ENCODE measurements at places on chromosomes 16 and 17.

GRCh38 chr17:72134608-72135394 lies 14.0 kb downstream of the SOX9 start:
- DNase-seq = no peak

DNA sequence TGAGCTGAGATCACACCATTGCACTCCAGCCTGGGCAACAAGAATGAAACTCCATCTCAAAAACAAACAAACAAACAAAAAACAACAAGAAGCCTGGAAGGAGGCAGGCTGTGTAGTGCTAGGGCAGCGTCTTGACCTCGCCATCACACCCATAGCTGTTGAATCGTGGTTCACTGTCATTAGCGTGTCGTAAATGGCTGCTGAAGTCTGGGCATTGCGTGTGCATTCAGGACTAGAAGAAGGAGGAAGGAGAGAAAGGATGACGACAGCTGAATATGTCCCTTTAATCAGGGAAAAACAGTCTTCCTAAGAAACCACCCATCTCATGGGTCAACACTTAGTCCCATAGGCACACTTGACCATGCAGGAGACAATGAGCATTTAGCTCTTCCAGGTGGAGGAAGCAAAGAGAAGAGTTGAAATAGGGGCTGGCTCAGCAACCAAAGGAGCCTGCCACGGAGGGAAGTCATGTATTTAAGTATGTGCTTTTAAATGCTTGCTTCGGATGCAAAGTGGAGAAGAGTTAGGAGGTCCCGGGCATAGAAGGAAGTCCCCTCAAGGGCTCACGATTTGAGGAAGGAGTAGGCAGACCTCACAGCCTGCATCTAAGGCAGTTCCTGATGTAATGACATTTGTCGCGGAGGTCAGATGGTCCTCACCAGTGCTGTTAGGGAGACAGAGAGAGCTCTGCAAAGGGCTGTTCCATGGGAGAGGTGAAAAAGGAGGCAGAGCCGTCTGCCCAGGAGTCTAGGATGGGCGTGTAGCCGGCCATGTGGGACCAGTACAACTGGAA lies 8.8 kb downstream of the PRSS22 start:
- DNase-seq = no peak

- no peak for DNase-seq
Measured at GRCh38 chr17:76492123-76492988, 8.9 kb downstream of the RHBDF2 start.

GRCh38 chr17:12128946-12129345 lies 108.3 kb downstream of the MAP2K4 start:
- no peak for DNase-seq

GRCh38 chr16:68900009-68900408 lies 56.7 kb downstream of the TANGO6 start:
- DNase-seq = no peak

DNA sequence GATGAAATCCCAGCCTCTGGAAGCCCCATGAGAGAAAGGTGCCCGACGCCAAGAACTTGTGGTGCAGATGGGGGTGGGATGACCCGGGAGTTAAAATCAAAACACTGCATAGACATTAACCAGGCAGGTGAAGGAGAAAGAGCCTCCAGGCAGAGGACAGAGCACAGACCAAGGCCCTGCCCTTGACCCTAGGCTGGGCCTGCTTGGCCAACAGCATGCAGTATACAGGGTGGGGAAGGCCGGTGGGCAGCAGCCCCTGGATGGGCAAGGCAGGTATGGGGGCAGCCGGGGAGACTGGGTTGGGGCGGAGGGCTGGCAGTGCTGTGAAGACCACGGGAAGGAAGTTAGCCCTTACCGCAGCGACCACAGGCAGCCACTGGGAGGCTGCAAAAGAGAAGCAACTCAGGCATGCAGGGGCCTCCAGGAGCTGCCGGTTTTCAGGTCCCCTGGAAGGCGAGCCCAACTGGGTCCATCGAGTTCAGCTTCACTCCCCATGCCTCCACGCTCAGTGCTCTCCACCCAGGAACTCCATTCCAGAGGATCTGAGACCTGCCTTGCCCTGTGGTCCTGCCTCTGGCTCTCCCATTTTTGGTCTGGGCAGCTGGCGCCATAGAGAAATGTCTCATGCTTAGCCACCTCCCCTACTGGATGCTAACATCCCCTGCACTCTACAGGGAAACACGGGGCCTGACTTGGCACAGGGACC lies 81.2 kb downstream of the C16orf95 start:
- DNase-seq = no peak

DNA sequence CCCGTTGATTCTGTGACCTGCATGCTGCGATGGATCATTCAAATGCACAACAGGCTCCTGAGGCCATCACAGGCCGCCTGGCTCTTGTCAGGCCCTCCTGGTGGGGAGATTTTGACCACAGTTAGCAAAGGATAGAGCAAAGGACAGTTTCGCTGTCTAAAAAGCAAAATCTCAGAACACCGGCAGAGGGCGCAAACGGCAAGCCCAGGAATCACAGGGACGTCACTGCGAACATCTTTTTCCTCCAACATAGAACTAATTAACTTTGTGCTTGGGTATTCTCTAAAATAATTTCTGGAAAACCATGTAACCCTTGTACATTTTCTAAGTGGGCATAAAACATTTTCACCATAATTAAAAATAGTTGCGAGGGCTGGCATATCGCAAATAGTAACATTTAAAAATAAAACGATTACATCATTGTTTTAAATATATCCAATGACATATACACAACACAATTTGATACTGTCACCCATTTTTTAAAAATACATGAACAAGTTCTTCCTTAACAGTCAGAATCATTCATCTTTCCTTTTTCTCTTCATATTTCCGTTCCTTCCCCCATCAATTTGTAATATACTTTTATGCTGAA lies 19.7 kb upstream of the SLC47A1 start:
- peak; percentile 70 for DNase-seq

GRCh38 chr17:66928949-66929348 lies 35.6 kb upstream of the CACNG4 start:
- DNase-seq = no peak

GRCh38 chr16:87541147-87541871 lies 48.5 kb upstream of the ZCCHC14 start:
- no peak for DNase-seq

DNA sequence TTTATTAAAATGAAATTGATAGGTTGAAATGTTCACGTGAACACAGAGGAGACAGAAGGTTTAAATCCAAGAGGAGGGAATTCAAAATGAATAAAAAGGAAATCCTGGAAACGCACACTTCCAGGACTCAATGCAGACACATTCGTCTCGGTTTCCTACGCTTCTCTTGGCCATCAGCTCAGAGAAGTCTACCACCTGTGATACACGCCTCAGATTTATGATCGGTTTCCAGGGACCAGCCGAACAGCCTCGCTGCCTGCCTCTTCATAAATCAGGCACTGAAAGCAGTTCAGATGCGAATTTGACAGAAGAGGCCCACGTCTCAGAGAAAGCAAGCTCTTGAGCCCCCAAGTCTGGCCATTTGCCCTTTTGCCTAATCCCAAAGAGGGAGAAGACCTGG lies 125.5 kb upstream of the IRX3 start:
- no peak for DNase-seq

DNA sequence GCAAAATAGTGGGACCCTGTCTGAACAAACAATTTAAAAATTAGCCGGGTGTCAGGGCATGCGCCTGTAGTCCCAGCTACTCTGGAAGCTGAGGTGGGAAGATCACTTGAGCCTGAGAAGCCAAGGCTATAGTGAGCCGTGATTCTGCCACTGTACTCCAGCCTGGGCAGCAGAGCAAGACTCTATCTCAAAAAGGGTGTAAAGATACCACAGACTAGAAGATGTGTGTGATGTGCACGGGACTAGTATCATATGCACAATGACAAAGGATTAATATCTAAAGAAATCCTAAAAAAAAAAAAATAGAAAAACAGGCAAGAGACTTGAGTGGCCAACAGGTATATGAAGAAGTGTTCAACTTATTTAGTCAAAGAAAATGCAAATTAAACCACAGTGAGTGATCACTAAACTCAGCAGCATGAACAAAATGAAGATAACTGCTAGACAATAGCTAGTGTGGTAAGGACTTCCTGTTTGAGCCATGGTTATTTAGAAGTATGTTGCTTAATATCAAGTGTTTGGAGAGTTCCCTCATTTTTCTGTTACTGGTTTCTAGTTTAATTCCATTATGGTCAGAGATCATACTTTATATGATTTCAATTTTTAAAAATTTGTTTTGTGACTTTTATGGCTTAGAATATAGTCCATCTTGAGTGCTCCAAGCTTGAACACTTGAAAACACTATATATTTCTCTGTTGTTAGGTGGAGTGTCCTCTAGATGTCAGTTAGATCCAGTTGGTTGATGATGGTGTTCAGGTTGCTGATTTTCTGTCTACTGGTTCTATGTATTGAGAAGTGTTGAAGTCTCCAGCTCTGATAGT lies 14.7 kb upstream of the SLX4 start:
- DNase-seq = no peak

- DNase-seq = no peak
Measured at GRCh38 chr17:28333083-28333746, 2.1 kb downstream of the IFT20 start.

GRCh38 chr17:59753522-59754467 lies 46.3 kb downstream of the VMP1 start:
- peak; percentile 93 for DNase-seq

- DNase-seq = no peak
Measured at GRCh38 chr16:50472472-50472871, 75.7 kb upstream of the NKD1 start.

GRCh38 chr17:28702026-28702751 lies 9.5 kb downstream of the PROCA1 start:
- no peak for DNase-seq

GRCh38 chr17:16415031-16415924 lies at the start of gene TRPV2:
Gene TRPV2 (plus strand): TSS chr17:16415571. CDS start chr17:16417669, 2,098 bp downstream.
- peak; percentile 36 for DNase-seq

Measured in lung microvascular endothelial cell (primary cell).